ENCODE measurements at places on chromosomes 4 and X. TPM values are rescaled to one million over a fixed set of nuclear protein-coding genes. Genes with fewer than 3 reads are reported as not detected.

DNA sequence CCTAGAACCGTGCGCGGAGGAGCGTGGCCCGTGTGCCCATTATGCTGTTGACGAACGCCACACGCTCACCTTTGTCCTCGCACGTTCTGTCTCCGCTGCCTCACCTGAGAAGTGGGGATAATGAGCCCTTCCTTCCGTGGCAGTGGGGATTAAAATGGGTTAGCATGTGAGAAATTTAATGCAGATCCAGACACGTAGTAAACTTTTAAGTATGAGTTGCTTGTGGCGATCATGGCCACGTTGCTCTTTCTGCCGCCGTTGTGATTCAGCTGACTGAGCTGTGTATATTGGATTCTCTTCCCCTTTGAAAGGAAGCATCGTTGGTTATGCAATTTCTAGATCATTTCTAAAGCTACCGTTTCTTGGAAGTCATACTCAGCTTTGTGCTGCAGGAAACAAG is 16.5 kb downstream of the TBC1D14 start:
- no peak overlapping the region for H3K27ac ChIP-seq
- H3K4me3 ChIP-seq: no peak overlapping the region
- no peaks in the 10 kb centered on the region for H3K36me3 ChIP-seq

- no peak overlapping the region for H3K4me3 ChIP-seq
- H3K27me3 ChIP-seq: no peaks in the 10 kb centered on the region
- DNase-seq: no peak
- H3K4me1 ChIP-seq: no peaks in the 10 kb centered on the region
Measured at GRCh38 chr4:173717581-173717980, 187.6 kb upstream of the HAND2 start.

DNA sequence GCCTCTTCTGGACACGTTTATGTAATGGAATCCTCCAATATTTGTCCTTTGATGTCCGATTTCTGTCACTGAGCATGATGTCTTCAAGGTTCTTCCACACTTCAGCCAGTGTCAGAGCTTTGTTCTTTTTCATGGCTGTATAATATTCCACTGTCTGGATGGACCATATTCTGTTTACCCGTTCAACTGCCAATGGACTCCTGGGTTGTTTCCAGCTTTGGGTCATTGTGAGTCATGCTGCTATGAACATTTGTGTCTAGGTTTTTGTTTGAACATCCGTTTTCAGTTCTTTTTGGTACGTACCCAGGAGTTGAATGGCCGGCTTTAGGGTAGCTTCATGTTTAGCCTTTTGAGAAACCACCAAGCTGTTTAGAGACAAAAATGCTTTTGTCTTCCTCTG is 93.2 kb downstream of the SHOX start:
- no peaks in the 10 kb centered on the region for H3K4me1 ChIP-seq
- no peaks in the 10 kb centered on the region for H3K36me3 ChIP-seq
- H3K27ac ChIP-seq: no peak overlapping the region
- DNase-seq: no peak

GRCh38 chr4:40878548-40879055 is 128.8 kb downstream of the NSUN7 start:
- no peaks in the 10 kb centered on the region for H3K36me3 ChIP-seq
- no peak overlapping the region for H3K27ac ChIP-seq
- H3K4me3 ChIP-seq: no peak overlapping the region

- no peak overlapping the region for H3K27ac ChIP-seq
- H3K27me3 ChIP-seq: no peaks in the 10 kb centered on the region
- no peak for DNase-seq
- H3K36me3 ChIP-seq: no peaks in the 10 kb centered on the region
- no peak overlapping the region for H3K4me3 ChIP-seq
Measured at GRCh38 chrX:112630187-112630586, 49.6 kb downstream of the LHFPL1 start.

DNA sequence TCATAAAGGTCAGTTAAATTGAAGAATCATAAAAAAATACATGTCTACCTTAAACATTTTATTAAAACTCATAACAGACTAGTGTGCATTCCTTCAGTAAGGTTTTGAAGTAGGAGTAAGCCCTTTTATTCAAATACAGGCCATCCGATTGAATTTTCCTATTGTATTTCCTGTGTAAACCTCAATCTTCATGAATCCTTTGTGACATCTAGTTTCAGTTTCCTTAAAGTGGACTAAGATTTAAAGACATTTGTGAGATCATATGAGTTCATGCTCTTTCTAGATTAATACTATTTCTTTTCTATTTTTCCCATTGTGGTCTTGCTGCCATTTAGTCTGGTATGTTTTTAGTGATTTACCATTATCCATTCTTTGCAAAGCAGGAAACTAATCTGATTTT is 644.7 kb upstream of the BOD1L1 start:
- no peaks in the 10 kb centered on the region for H3K36me3 ChIP-seq
- H3K27me3 ChIP-seq: no peaks in the 10 kb centered on the region
- H3K4me1 ChIP-seq: peaks cover 14% of the 10 kb centered on the region

- no peak overlapping the region for H3K27ac ChIP-seq
- H3K4me3 ChIP-seq: no peak overlapping the region
- peak; percentile 65 for DNase-seq
- no peaks in the 10 kb centered on the region for H3K27me3 ChIP-seq
Measured at GRCh38 chr4:182938205-182938645, 21.0 kb upstream of the DCTD start.

DNA sequence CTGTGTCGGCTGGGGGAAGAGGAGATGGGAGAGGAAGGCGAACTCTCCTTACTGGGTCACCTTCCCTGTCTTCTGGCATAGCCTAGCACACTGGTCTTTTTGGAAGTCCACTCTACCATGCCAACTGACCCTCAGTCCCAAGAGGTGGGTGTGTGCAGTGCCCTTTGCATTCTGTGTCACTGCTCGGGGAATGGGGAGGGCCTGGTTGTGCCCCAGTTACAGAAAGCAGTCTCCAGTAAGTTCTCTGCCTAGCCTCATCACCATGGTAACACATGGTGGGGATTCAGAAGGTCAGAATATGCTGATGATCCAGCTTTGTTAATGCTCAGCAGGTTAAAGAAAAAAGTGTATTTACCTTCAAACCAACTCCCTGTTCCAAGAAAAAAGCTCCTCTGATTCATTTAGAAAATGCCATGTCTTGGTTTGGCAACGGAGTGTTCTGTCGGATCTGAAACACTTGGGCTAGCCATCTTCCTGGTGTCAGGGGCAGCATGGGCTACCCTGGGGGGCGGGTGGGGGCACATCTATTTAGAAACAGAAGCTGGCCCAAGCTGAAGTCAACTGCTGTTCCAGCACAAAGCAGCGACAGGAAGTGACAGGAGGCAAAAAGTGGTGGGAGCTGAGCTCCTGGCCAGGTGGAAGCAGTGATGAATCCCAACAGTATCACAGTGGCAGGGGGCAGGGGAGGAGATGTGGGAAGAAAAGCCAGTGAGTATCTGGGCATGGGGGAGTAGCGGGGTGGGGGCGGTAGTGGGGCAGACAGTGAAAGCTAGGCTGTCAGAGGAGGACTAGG is 37.0 kb downstream of the NSG1 start:
- H3K4me3 ChIP-seq: no peak overlapping the region
- no peaks in the 10 kb centered on the region for H3K4me1 ChIP-seq
- no peaks in the 10 kb centered on the region for H3K27me3 ChIP-seq
- H3K27ac ChIP-seq: no peak overlapping the region
- no peak for DNase-seq

Gene RWDD4
- 15.7 TPM for total RNA-seq
